ENCODE measurements at places on chromosomes 11 and 22. TPM values are rescaled to one million over a fixed set of nuclear protein-coding genes. Genes with fewer than 3 reads are reported as not detected.

- DNase-seq = peak; percentile 89
- H3K27me3 ChIP-seq = peaks cover 12% of the 10 kb centered on the region
- H3K4me1 ChIP-seq = no peaks in the 10 kb centered on the region
- H3K36me3 ChIP-seq = no peaks in the 10 kb centered on the region
Measured at GRCh38 chr11:560305-561147, at the start of the genes LMNTD2 and RASSF7. Gene LMNTD2 (minus strand): TSS chr11:560738. CDS start chr11:560716, 22 bp downstream. Gene RASSF7 (plus strand): TSS chr11:560970. CDS start chr11:561769, 799 bp downstream.

GRCh38 chr11:7514099-7514591, 346 bp downstream of the PPFIBP2 start:
- DNase-seq = peak; percentile 38
- H3K4me3 ChIP-seq = peak overlapping the region; percentile 78
- H3K36me3 ChIP-seq = no peaks in the 10 kb centered on the region
- H3K4me1 ChIP-seq = peaks cover 8% of the 10 kb centered on the region
- H3K27ac ChIP-seq = no peak overlapping the region

DNA sequence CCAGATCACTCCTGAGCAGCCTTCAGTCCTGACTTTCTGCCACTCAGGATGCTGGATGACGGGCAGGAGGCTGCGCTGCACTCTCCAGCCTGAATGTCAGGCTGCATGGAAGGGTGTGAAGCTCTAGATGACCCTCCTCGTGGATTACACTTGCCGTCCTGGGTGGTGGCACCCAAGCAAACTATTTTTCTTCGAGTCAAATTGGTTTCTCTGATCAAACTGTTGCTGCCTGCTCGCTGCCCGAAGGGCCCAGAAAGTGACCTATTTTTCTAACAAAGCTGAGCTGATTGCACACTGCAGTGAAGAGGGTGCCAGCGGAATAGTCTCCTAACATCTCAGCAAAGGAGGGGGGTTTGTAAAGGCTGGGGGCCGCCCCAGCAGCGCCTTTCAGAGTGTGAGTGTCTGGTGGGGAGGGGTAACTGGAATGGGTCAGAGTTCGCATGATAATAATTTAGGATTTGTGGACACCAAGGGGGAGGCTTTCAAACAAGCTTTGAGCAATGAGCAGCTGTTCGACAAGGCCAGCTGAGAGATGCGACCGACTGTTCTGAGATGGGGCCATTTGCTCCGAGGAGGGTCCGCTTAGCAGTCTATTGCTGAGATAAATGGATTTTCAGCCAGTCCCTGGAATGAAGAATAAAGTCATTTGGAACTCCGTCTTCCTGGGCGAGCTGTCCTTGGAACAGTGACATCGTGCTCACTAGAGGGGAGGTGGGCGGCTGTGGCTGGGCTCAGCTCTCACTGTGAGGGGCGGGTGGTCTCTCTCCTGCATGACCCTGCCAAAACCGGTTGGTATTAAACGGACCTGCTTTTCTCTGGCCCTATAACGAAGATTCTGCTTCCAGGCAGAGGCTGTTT, 537.6 kb downstream of the BRD1 start:
- H3K4me3 ChIP-seq = no peak overlapping the region
- DNase-seq = no peak
- H3K4me1 ChIP-seq = no peaks in the 10 kb centered on the region
- H3K27me3 ChIP-seq = no peaks in the 10 kb centered on the region
- H3K36me3 ChIP-seq = no peaks in the 10 kb centered on the region
- no peak overlapping the region for H3K27ac ChIP-seq

DNA sequence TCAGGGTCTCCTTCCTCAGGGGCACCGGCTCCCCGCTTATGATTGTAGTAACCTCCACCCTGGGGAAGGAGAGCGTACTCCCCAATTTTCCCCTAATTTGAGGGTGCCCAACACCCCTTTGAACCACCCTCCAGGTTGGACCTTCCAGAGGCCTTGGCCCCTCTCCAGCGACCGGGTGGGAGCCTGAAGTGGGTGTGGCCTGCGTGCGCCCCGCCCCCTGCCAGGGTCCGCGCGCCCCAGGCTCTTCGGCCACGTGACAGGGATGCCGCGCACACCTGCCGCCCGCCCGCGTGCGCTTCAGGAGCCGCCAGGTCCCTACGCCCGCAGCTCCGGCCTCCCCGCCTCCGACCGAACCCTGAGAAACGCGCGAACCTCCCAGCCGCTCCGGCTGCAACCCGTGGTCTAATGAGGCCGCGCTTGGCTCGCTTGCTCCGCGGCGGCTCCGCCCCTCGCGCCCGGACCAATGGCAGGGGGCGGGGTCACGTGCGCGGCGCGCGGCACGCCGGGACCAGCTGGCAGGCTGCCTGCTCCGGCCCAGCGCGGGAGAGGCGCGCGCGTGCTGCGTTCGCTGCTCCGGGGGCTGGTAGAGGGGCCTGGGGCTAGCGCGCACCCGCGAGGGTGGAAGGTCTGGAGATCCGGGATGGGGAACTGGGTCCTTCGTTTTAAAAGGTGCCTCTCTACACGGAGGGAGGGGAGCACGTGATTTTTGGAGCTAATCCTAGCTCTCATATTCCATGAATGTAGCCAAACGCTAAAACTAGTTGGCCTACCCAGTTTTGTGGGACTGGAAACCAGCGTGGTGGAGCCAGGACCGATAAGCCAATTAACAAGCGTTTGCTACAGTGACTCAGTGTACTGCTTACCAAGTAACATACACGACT, at the start of gene FOXRED2:
FOXRED2 (minus strand) TSS at position 404 of the 881 bp plus-strand sequence. CDS start 618 bp downstream, outside the sequence.
- peak; percentile 95 for DNase-seq
- peaks cover 14% of the 10 kb centered on the region for H3K36me3 ChIP-seq
- no peaks in the 10 kb centered on the region for H3K27me3 ChIP-seq
- H3K27ac ChIP-seq = peak within 1 kb of the TSS; percentile 30
- peak within 1 kb of the TSS; percentile 73 for H3K4me3 ChIP-seq

DNA sequence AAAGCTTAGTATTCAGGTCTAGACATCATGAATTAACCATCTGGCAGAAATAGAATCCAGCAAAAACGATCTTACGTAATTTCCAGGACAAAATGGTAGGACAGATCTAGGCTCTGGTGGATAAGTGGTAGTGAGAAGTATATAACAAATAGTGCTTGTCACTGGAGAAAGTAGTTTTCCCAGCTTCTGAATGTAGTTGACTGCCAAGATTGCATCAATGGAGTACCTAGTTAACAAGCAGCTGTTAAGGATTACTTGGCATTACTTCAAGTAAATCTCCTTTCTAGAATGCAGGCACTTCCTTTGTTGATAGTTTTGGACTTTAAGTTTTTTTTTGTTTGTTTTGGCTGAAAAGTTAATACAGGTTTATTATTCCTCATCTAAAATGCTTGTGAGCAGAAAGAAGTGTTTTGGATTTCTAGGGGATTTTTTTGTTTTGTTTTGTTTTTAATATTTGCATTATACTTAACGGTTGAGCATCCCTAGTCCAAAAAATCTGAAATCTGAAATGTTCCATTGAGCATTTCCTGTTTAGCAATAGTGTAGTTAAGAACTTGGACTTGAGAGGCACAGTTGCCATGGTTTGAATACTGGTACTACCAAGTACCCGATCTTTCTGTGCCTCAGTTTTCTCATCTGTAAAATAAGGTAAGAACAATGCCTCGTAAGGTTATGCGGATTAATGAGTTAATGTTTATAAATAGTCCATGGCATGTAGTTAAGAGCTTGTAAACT, 20.3 kb downstream of the FAM118B start:
- H3K27me3 ChIP-seq = no peaks in the 10 kb centered on the region
- no peaks in the 10 kb centered on the region for H3K4me1 ChIP-seq
- no peak overlapping the region for H3K27ac ChIP-seq
- H3K36me3 ChIP-seq = no peaks in the 10 kb centered on the region

- no peak overlapping the region for H3K27ac ChIP-seq
- H3K4me1 ChIP-seq = peaks cover 22% of the 10 kb centered on the region
- no peaks in the 10 kb centered on the region for H3K36me3 ChIP-seq
- H3K4me3 ChIP-seq = peak overlapping the region; percentile 72
- peak; percentile 39 for DNase-seq
- no peaks in the 10 kb centered on the region for H3K27me3 ChIP-seq
Measured at GRCh38 chr22:23179381-23180299, 669 bp upstream of the BCR start.

GRCh38 chr11:26715133-26715532, 6.7 kb downstream of the SLC5A12 start:
- H3K4me3 ChIP-seq = no peak overlapping the region
- no peaks in the 10 kb centered on the region for H3K36me3 ChIP-seq
- H3K27me3 ChIP-seq = no peaks in the 10 kb centered on the region
- no peak for DNase-seq

DNA sequence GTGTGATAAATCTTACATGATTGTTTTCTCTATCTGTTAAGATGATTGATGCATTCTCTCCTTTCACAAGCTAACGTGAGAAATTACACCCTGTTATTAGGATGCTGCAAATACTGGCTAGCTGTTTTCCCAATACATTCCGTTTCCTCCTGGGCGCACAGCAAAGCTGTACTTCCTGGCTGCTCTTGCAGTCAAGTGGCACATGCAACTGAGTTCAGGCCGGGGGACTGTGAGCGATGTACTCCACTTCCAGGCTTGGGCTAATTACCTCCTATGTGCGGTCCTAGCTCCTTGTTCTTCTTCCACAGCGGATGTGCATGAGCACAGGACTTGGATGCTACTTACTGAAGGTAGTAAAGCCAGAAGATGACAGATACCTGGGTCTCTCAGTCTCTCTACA, 234.9 kb upstream of the SESN3 start:
- H3K4me3 ChIP-seq = no peak overlapping the region
- H3K27ac ChIP-seq = no peak overlapping the region
- no peak for DNase-seq
- H3K4me1 ChIP-seq = no peaks in the 10 kb centered on the region
- peaks cover 24% of the 10 kb centered on the region for H3K27me3 ChIP-seq
- H3K36me3 ChIP-seq = no peaks in the 10 kb centered on the region

- H3K27ac ChIP-seq = no peak overlapping the region
- H3K27me3 ChIP-seq = no peaks in the 10 kb centered on the region
- DNase-seq = peak; percentile 59
- H3K36me3 ChIP-seq = peaks cover 28% of the 10 kb centered on the region
Measured at GRCh38 chr11:14262271-14262846, 96.6 kb downstream of the RRAS2 start.

DNA sequence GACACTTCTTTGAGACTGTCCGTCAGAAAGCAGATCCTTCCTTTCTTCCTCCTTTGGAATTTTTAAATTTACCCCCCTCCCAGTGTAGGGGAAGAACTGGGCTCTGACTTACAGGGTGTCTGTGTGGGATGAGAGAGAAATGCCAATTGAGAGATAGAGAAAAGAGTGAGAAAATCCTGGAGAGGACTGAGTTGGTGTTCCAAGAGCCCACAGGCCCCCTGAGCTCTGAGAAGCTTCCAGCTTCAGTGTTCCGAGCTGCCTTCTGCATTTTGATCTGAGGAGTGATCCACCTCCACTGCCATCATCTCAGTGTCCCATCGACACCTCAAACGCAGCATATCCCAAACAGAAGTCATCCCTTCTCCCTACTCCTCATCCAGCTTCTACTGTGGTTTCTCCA, 70.7 kb upstream of the GRK3 start:
- H3K36me3 ChIP-seq = no peaks in the 10 kb centered on the region
- DNase-seq = no peak
- no peaks in the 10 kb centered on the region for H3K27me3 ChIP-seq
- peaks cover 2% of the 10 kb centered on the region for H3K4me1 ChIP-seq
- no peak overlapping the region for H3K27ac ChIP-seq
- H3K4me3 ChIP-seq = no peak overlapping the region

- no peaks in the 10 kb centered on the region for H3K36me3 ChIP-seq
- no peaks in the 10 kb centered on the region for H3K27me3 ChIP-seq
- no peak overlapping the region for H3K4me3 ChIP-seq
- H3K27ac ChIP-seq = no peak overlapping the region
Measured at GRCh38 chr11:34154059-34154875, 48.8 kb downstream of the NAT10 start.

DNA sequence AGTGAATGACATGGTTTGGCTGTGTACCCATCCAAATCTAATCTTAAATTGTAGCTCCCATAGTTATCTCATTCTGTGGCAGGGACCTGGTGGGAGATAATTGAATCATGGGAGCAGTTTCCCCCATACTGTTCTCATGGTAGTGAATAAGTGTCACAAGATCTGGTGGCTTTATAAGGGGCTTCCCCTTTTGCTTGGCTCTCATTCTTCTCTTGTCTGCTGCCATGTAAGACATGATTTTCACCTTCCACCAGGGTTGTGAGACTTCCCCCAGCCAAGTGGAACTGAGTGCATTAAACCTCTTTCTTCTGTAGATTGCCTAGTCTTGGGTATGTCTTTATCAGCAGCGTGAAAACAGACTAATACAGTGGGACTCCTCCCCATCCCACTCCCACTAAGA, 11.1 kb downstream of the OR5A2 start:
- no peaks in the 10 kb centered on the region for H3K27me3 ChIP-seq
- H3K4me1 ChIP-seq = no peaks in the 10 kb centered on the region
- H3K36me3 ChIP-seq = no peaks in the 10 kb centered on the region
- no peak overlapping the region for H3K27ac ChIP-seq

Gene TAF6L
- total RNA-seq = 22.5 TPM

Gene SELENOM
- 268 TPM for total RNA-seq

- no peaks in the 10 kb centered on the region for H3K4me1 ChIP-seq
- H3K27ac ChIP-seq = no peak overlapping the region
- no peaks in the 10 kb centered on the region for H3K36me3 ChIP-seq
- H3K27me3 ChIP-seq = peaks cover 19% of the 10 kb centered on the region
- no peak overlapping the region for H3K4me3 ChIP-seq
Measured at GRCh38 chr11:32833921-32834320, 4.2 kb downstream of the PRRG4 start.

GRCh38 chr22:27518531-27519340, 282.8 kb downstream of the MN1 start:
- H3K4me1 ChIP-seq = no peaks in the 10 kb centered on the region
- no peaks in the 10 kb centered on the region for H3K36me3 ChIP-seq
- no peak overlapping the region for H3K27ac ChIP-seq
- no peak overlapping the region for H3K4me3 ChIP-seq

GRCh38 chr11:86167499-86168164, 76.9 kb upstream of the EED start:
- no peak for DNase-seq
- H3K27me3 ChIP-seq = no peaks in the 10 kb centered on the region
- H3K27ac ChIP-seq = no peak overlapping the region
- peaks cover 17% of the 10 kb centered on the region for H3K4me1 ChIP-seq

Gene CECR2
- total RNA-seq = not detected

Gene NRXN2
- total RNA-seq = 0.51 TPM

Gene MS4A2
- not detected for total RNA-seq

DNA sequence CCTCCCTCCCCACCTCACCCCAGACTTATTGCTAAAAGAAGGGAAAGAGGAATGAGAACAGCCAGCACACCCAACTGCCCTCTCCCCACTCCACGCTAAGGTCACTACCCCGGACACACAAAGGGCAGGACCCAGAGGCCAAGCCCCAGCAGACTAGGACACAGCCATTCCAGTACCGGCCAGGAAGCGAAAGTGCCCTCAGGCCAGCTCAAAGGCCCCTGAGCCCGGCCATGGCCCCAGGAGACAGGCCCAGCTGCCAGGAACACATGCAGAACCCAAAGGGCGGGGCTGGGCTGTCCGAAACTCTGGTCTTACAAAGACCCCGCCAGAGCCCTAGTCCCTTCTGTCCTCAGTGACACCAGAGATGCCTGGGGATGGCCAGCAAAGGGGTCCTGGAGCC, 5.5 kb downstream of the RCOR2 start:
- DNase-seq = no peak
- no peaks in the 10 kb centered on the region for H3K4me1 ChIP-seq
- no peak overlapping the region for H3K4me3 ChIP-seq

Gene ADM2
- 11.4 TPM for total RNA-seq

All from GM23248 (cell line).